ENCODE measurements at places on chromosomes 7 and 10. TPM values are rescaled to one million over a fixed set of nuclear protein-coding genes. Genes with fewer than 3 reads are reported as not detected.

DNA sequence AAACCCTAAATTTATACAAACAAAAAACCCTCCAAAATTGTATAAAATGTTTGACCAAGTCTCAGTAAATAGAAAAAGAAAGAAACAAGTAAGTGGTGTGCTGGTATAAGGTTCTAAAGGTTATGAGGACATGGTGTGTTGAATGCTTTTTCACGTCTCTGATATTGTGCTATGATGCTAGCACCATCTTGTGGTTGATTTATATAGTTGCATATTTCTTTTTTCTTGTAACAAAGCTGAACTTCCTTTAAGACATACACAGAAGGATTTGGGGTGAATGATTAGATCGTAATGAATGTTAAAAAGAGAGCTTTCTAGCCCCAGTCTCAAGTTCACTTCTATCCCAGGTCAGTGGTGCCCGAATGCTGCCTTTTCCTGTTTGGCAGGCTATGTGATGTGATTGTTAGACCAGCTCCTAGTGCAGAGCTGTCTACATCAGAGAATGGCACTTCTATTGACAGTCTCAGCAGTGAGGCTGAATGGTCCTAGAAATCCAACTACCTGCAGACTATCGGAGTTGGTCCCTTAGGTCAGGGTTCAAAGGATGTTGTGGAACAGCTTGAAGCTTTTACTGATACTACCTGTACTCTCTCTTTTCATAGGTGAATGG, 25.0 kb downstream of the VTI1A start:
- DNase-seq, result peak; percentile 17

DNA sequence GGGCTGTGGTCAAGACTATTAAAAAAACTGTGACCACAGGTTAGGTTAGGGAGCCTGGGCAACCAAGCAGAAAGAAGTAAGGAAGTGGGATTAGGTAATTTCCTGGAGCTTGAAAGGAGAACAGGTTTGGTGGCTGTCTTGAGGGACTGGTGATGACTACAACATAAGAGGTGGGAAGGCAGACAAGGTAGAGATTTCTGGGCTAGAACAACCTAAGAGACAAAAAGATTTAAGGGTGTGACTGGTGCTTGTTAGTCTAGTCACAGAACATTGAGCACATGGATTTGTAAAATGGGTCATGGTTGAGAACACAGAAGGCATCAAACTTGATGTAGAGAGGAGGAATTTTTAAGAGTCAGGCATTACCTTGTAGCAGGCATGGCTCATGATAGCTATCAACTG, 123.7 kb upstream of the ASAH2 start:
- peak; percentile 33 for DNase-seq

GRCh38 chr7:25056368-25056767, 68.7 kb downstream of the CYCS start:
- no peak for DNase-seq

MRLN gene
- polyA plus RNA-seq, result 0.94 TPM

HOXA4 gene
- polyA plus RNA-seq, result 21.4 TPM
